ENCODE measurements at places on chromosomes 5 and 9.

GRCh38 chr5:15938186-15938585, 241.4 kb downstream of the MARCHF11 start:
- no peak for DNase-seq

GRCh38 chr5:142548739-142549275, 137.1 kb downstream of the FGF1 start:
- DNase-seq, result peak; percentile 71

- no peak for DNase-seq
These were observed 185.1 kb downstream of the ADAMTSL1 start for GRCh38 chr9:18658804-18659705.

DNA sequence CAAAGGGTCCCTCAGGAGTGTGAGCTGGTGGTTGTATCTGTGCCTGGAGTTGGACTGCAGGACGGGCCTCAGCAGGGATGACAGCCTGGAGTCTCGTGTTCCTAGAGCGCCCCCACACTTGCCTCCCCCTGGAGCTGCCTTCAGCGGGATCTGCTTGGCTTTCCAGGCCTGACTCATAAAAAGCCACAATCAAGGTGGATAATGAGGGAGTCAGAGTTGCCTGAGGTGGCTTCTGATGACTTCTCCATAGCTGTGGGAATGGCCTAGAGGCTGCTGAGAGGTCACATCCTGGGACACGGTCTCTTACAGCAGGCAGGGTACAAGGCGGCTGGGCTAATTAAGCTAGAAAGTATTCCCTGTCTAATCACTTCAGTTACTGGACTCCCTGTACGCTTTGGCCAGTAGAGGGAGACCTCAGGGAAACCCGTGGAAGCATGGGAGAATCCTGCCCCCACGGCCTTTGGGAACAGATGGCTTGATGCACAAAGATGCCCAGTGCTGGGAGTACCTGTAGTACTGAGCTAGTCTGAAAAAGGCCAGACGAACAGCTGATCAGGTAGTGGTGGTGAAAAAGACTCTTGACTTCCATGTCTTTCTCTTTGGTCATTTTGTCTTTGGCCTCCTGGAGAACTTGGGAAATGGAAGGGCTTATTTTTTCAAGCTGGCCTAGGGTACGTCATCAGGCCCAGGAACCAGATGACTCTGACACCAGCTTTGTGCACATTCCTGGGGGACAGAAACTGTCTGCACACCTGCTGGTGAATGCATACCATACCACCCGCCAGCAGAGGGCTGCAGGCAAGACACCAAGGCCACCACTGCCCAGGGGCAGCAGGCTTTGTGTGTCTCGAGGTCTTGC, 16.1 kb upstream of the FRRS1L start:
- no peak for DNase-seq

GRCh38 chr9:126805554-126806262, 868 bp downstream of the ZBTB43 start:
- DNase-seq, result no peak

DNA sequence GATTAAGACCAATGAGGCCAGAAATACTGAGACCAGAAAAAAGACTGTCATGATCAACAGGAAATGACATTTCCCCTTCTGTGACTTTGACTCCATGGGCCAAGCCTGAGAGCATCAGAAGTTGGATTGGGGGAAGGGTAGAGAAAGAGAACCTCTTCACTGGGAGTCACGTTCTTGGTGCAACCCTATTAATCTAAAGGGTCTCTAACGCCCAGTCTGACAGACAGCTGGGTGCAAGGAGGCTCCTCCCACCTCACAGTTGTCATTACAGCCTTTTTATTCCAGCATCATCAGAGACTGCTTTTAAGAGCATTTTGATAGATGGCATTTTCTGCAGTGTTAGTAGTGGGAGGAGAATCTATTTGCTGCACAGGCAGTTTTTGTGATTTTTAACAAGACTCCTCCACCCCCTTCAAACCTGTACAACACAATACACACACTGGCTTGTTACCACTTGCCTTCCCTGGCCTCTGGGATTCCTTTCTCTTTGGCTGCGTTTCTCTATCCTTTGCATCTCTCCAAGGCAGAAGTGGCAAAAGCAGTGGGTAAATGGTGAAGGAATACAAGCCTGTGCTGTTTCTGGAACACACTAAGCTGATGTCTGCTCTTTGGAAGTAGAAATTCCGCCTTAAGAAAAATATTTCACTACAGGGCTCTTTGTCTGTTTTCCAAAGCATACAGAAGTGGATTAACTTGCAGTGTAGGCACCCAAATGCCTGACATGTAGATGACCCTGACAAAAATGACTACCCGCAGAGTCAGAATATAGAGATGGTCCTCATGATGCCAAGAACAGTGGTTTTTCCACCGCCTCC, 310.4 kb upstream of the ZNF608 start:
- DNase-seq, result no peak

GRCh38 chr9:126609191-126609590, 4.5 kb upstream of the LMX1B start:
- DNase-seq, result no peak

DNA sequence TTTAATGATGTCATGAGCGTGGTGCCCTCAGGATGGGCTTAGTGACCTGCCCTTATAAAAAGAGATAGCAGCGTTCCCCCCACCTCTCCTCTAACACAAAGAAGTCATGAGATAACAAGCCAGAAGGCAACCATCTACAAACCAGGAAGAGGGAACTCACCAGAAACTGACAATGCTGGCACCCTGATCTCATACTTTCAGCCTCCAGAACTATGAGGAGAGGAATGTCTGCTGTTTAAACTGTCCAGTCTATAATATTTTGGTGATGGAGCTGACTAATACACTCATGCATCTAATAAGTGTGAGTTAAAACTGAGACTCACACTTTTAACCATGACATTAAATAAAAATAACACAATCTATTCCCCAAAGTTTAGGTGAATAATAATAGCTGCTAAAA, 156.1 kb upstream of the SPEF2 start:
- DNase-seq, result no peak

GRCh38 chr9:133881671-133882381, 110.3 kb downstream of the VAV2 start:
- DNase-seq, result no peak

- DNase-seq, result no peak
These were observed 169.2 kb downstream of the EDIL3 start for GRCh38 chr5:84215521-84215920.

- no peak for DNase-seq
These were observed 734 bp downstream of the KIF27 start for GRCh38 chr9:83920469-83920926.

DNA sequence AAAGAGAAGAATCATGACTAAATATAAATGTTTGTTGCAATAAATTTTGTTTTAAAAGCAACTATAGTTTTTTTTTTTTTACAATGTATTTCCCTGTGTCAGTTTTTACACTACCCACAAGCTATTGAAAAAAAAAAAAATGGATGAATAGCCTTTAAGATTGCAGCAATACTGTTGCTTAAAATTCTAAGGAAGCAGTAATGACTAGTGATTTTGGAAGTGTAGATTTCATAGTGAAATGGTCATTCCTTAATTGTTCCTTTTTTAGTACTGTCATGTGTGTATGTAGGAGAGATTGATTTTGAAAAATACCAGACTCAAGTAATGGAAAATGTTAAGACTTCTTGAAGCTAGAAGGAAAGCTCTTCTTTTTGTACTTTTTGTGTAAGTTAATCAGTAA, 53.1 kb downstream of the NDUFS4 start:
- no peak for DNase-seq

- DNase-seq, result no peak
These were observed 670.1 kb upstream of the CDH9 start for GRCh38 chr5:27708534-27708933.

DNA sequence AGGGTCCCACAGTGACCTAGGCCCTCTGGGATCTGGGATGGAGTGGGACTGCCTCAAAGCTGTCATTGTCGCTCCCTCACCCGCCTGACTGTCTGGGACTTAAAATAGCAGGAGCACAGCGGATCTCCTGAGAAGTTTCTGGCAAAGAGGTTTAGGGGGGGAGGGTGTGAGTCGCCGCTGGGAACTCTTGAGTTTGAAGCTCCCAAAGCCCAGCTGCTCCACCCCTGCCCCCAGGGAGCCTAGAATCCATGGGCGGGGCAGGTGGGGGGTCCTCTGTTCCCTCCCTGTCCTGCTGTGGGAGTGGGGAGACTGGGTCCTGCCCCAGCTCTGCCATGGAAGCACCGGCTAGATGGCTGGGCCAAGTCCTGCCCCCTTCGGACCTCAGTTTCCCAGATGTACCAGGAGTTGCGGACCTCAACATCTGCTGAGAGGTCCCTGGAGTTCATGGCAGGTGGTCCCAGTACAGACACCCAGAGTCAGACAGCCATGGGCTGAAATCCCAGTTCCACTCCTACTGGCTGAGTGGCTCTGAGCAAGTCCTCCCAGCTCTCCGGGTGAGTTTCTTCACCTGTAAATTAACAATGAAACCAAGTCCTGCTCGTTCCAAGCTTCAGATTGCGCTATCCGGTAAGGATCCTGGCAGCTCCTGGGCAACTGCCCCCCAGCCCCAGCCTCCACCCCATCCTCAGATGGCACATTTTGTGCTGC, 985 bp upstream of the WDR38 start:
- DNase-seq, result no peak

GRCh38 chr5:116343961-116344360, 230.7 kb downstream of the SEMA6A start:
- no peak for DNase-seq

DNA sequence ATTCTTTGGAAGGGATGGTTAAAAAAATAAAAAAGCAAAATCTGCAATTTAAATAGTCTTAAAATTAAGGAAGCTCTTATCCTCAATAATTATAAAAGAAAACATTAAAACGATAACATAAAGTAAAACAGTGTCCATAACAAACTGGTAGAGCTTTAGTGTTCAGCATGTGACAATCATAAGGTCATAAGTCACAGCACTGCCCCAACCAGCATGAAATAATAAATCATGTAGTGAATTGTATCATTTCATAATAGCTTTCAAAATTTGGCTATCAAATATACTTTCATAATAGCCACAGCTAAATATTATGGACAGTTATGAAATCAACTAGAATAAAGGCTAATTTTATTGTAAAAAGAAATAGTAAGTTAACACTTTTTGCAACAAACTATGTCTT, 10.0 kb downstream of the NR3C1 start:
- DNase-seq, result no peak

- DNase-seq, result no peak
These were observed 21.0 kb upstream of the CDK7 start for GRCh38 chr5:69213513-69214215.

GRCh38 chr5:115842089-115842935, 577 bp downstream of the AP3S1 start:
- DNase-seq, result no peak

GRCh38 chr5:126233256-126233655, 190.0 kb upstream of the GRAMD2B start:
- no peak for DNase-seq

DNA sequence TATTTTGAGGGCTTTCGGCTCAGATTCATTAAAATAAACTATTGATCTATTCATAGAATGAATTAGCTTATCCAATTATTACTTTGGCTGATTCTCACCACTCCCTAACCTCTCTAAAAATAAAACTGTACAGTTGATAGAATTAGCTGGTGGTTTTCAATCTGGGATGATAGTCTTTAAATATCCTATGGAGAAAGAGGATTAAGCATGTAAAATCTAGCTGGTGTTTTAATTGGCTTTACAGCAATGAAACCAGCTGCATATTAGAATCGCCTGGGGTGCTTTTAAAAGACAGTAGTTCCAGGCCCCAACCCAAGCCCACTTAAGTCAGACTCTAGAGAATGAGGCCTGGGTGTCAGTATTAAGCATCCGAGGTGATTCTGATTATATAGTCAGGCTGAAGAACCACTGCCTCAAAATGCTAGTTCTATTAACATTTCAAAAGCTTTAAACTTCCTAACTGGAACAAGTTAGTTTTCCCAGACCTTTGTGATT, 95.1 kb downstream of the MAP1B start:
- no peak for DNase-seq

GRCh38 chr5:97097326-97098230, 44.8 kb downstream of the LIX1 start:
- DNase-seq, result no peak

GRCh38 chr9:125540497-125540896, 166.5 kb downstream of the MAPKAP1 start:
- no peak for DNase-seq

DNA sequence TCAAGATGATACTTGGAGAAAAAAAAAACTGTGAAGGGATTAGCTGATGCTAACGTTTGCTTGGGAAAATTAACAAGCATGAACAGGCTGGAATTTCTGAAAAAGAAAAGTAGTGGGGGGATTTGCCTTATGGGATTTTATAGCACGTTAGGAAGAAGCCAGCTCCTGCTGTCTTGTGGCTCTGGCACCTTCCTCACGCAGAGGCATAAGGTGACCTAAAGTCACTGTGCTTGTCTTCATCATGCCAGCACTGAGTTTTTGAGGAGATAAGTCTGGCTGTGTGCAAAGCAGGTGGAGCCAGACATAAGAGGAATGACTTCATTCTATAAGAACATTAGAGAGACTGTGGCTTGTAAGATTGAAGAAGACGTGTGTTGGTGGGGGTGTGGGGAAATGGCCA, 94.4 kb upstream of the MAP1B start:
- DNase-seq, result no peak

- DNase-seq, result no peak
These were observed 30.2 kb upstream of the BOD1 start for GRCh38 chr5:173646692-173647091.

GRCh38 chr5:161548487-161549094, 2.1 kb upstream of the GABRB2 start:
- peak; percentile 40 for DNase-seq

DNA sequence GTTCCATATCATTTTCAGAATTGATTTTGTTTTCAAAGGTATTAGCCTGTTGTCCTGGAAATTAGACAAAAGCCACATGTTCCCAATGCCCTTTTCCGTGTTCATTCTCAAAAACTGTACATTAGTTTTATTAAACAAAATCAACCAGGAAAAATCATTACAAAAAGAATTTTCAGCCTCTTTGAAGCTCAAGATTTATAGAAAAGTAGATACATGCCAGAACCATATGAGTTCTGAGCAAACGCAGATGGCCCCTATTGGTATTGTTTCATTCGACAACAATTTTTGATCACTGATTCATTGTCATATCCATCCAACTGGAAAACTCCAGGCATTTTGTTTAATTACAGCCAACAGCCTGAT, 148.5 kb upstream of the GRAMD2B start:
- DNase-seq, result no peak

DNA sequence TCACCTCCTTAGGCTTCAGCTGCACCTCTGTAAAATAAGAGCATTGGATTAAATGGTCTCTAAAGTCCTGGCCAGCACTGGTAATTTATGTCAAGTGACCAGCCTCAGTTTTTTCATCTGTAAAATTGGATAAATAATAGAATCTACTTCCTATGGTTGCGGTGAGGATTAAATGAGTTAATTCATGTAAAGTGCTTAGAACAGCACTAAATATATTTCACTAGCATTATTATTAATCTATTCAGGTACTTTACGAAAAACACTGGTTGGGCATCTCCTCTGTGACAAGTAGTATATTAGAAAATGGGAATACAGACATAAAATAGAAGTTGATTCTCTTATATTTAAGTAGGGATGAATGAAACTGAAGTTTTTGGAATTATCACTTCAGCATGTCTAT, 13.8 kb upstream of the TMEM245 start:
- no peak for DNase-seq
